ENCODE measurements at places on chromosomes 2 and 18. TPM values are rescaled to one million over a fixed set of nuclear protein-coding genes. Genes with fewer than 3 reads are reported as not detected.

Gene TEX44
- total RNA-seq: not detected

Gene C1GALT1C1L
- not detected for total RNA-seq

Gene LINC00305
- not detected for total RNA-seq

Gene AKAIN1
- total RNA-seq: not detected

Gene MAPK4
- 5.2 TPM for total RNA-seq

Gene HOXD3
- 1.9 TPM for total RNA-seq

Gene AQP12A
- total RNA-seq: not detected

Gene CGREF1
- total RNA-seq: 1.6 TPM

Gene TUBB8B
- not detected for total RNA-seq

Gene RALBP1
- 66.2 TPM for total RNA-seq

Gene CNTNAP5
- total RNA-seq: 1.7 TPM

Gene UGT1A3
- total RNA-seq: 0.51 TPM

Gene KIAA2012
- 0.21 TPM for total RNA-seq

Gene ROCK2
- total RNA-seq: 89.4 TPM

Gene MOCOS
- 0.31 TPM for total RNA-seq

Gene DCDC2C
- not detected for total RNA-seq

Gene ST8SIA3
- total RNA-seq: 0.10 TPM

Gene CCDC121
- 5.7 TPM for total RNA-seq

Gene MZT2B
- 106 TPM for total RNA-seq

Gene COL4A4
- total RNA-seq: 4.9 TPM

Gene CRYGD
- not detected for total RNA-seq

Gene SAG
- total RNA-seq: not detected

Gene SERPINB12
- total RNA-seq: 2.6 TPM

Gene NYAP2
- total RNA-seq: 0.10 TPM

Gene SCYGR8
- not detected for total RNA-seq

Gene LOXHD1
- total RNA-seq: 3.4 TPM

Gene SIX3
- not detected for total RNA-seq

Gene SPP2
- not detected for total RNA-seq

Gene FOSL2
- 66.4 TPM for total RNA-seq

Gene CXCR2
- 0.31 TPM for total RNA-seq

Gene ST6GAL2
- total RNA-seq: 7.1 TPM

Gene FEV
- not detected for total RNA-seq

Gene EGR4
- total RNA-seq: not detected

Gene CFC1
- total RNA-seq: not detected

Gene LYG1
- 0.41 TPM for total RNA-seq

Gene C2orf66
- not detected for total RNA-seq

Gene CXCR4
- 27.7 TPM for total RNA-seq

Gene KCNE4
- 6.7 TPM for total RNA-seq

Gene SPDYA
- 4.2 TPM for total RNA-seq

Data from tongue (tissue), 3 donors.